Upper lobe of right lung (tissue), 1 donor: ENCODE measurements at places on chromosomes 3 and 15. TPM values are rescaled to one million over a fixed set of nuclear protein-coding genes. Genes with fewer than 3 reads are reported as not detected.

DNA sequence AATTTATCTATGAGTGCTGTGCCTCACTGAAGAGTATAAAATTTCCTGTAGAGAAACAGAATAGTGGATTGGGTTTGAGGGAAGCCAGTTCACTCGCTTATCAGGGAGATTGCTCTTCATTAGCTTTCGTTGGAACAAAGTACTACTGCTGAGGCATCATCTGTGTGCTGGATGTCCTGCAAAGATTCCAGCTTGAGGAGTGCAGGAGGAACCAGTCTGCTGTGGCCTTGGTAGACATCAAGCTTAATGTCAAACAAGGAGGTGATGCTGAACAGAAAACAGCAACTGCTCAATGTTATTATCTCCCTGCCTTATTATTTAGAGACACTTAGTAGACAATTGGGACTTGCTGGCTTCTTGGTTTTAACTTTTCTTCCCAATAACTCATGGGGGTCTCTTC is 297.5 kb upstream of the DPH6 start:
- no peak for DNase-seq

The THRB gene
- total RNA-seq, result 19.7 TPM

The ZNF660 gene
- 5.9 TPM for total RNA-seq

DNA sequence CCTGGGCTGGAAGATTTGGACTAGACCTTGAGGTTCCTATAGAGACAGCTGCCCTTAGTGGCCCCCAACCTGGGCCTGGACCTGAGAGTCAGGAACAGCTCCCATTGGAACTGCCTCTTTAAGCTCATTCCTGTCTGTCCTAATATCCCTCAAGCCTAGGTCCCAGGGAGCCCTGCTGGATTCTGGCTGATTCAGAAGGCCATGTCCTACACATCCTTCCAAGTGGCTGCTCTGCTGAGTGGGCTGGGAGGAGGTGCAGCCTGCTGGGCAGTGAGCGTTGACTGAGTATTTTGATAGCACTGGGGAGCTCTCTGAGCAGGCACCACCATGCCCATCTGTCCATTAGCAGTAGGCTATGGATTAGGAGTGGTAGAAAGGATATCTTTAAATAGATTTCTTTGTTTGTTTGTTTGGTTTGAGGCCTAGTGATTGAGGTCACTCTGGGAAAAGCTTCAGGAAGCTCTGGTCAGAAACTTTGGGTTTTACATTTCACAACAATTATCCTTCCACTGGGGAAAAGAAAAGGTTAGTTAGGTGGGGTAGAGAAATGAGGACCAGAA is 54.6 kb upstream of the ATOSA start:
- DNase-seq, result no peak

DNA sequence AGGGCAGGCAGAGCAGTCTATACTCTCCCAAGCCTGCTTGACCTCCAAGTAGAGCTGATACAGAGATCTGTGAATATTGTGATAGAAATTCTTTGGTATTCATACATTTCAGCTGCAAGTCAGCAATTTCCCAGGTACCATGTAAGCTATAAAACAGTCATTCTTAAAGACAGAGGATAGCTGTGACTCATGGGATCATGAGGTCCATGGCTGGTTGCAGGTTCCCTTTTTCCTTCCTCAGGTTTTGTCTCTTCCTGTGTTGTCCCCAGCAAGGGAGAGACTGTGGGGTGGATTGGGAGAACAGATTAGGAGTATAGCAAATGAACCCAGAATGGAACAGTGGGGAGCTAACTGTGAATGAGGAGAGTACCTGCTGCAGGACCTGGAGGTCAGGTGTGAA is 5.4 kb upstream of the P4HTM start:
- no peak for DNase-seq

DNA sequence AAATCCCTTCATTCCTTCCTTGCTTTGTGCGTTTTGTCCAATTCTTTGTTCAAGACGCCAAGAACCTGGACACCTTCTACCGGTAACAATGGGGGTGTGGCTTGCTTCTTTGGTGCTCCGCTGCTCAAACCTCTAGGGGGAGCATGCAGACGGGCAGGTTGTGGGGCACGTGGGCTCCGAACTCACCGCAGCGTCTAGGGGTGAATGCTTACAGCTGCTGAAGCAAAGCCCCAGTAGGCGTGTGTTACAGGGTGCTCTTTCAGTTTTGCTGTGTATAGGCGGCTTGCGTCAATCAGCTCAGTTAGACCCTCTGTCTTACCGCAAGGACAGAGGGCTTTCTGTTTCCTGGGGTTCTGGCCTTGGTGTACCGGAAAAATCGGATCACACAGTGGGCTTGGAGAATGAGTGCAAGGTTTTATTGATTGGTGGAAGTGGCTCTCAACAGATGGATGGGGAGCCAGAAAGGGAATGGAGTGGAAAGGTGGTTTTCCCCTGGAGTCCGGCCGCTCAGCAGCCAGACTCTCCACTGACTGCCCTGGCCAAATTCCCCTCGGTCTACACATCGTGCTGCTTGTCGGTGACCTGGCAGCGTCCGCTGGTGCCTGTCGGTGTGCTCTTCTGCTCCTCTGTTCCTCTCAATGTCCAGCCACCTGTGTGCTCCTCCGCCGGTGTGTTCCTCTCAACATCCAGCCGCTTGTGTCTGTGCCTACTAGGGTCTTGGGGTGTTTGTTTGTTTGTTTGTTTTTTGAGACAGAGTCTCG is 1.2 kb upstream of the LRRC34 start:
- DNase-seq, result peak; percentile 68

The GADL1 gene
- not detected for total RNA-seq

The XIRP1 gene
- total RNA-seq, result not detected

The REC114 gene
- not detected for total RNA-seq

DNA sequence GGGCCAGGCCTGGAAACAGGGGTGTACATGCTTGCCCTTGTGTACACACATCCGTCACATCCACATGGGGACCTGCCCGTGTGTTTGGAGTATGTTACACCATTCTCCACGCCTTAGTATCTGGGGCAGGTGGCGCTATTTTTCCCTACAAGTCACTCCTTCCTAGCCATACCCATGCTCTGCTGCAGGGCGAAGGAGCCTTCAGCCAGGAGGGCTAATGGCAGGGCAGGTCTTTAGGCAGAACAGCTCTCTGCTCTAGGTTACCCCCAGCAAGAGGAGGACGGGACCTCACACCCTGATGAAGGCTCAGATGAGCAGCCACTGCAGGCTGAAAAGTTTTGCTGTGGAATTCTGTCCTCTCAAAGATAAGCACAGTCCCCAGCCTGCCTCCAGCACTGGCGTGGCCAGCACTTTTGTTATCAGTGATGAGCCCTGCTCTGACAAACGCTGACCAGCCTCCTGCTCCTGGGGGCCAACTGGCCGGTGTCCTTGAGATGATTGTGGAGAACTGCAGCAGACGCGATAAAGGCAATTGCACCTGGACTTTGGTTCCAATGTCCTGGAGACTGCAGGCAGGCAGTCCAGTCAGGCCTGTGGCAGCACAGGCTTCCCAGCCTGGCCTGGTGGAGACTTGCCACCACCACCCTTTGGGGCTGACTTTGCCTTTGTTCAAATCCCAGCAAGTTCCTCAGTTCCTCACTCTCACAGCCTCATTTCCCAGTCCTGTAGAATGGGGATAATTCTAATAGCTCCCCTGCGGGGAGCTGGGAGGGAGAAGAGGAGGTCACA is 19.8 kb upstream of the PIGZ start:
- DNase-seq, result peak; percentile 22

- DNase-seq, result no peak
Measured at GRCh38 chr3:8438507-8439079, 63.0 kb upstream of the LMCD1 start.

The HDC gene
- 4.1 TPM for total RNA-seq

DNA sequence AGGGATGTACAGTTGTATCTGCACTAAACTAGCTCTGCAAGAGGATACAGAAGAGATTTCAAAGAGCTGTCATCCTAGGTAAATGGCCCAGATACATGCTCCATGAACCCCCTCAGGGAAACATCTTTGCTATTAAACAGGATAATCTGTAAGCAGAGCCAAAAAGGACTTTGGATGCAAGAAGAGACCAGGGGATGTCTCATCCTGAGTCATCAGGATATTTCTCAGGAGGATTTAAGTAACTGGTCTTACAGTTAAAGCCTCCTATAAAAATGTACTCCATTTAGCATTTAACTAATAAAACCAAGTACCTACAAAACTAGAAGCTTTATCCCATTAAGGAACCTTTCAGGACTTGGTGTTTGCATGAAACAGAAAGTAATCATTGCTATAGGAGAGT is 48.2 kb upstream of the PHLDB2 start:
- DNase-seq, result no peak

The BTLA gene
- 0.78 TPM for total RNA-seq

The GOLGA6L4 gene
- 2.7 TPM for total RNA-seq

The EID1 gene
- 95.3 TPM for total RNA-seq

DNA sequence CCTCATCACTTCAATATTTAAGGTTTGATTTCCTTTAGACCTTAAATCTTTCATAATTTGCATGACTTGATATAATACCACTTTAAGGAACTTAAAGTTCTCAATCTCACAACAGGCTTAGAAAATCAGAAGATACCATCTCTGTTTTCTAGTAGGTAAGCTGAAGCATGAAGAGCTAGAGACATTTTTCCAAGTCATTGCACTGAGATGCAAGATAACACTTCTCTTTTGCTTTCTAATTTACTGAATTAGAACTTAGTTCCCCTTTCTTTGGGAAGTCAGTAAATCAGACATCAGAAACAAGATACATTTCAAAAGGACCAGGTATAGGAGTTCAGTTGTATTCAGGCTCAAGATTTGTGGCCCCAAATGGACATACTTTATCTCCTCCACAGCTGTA is 79.7 kb downstream of the DZIP3 start:
- no peak for DNase-seq

The RBPMS2 gene
- 4.5 TPM for total RNA-seq

DNA sequence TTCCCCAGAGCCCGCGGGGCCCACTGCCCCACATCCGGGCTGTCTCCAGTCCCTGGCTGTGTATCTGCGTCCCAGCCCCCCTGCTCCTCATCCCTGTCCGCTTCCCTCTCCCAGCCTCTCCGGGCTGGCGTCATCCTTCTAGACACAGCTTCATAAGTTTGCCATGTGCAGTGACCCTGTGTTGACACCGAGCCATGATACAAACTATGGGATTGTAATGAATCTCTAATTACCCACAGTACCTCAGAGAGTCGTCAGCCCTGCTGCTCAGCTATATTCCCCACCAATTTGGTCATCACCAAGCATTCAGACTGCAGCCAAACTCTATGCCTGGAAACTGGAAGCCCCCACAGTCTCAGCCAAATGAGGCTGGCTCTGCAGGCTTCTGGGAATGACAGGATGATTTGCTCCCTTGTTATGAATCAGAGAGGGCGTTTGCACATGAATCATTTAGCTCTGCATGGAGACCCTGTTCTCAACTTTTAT is 466.1 kb upstream of the ATP11B start:
- no peak for DNase-seq

GRCh38 chr3:50321336-50322114 is 1.0 kb downstream of the HYAL2 start:
- peak; percentile 95 for DNase-seq

DNA sequence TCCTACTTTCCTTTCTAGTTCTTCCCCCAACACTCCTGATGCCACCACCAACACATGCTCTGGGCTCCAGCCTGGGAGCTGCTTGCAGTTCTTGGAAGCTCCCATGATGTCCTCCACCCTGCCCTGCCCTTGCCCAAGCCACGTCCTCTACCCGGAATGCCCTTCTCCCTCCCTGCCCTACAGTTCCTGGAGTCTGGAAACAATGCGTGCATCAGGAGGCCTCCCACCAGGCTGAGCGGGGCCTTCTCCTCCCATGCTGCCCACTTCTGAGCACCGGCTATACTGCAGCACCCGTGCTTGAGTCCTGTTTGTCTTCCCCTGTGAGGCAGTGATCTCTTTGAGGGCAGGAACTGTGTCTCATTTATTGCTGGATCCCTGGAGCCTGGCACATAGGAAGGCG is 44.6 kb downstream of the DGKG start:
- no peak for DNase-seq

DNA sequence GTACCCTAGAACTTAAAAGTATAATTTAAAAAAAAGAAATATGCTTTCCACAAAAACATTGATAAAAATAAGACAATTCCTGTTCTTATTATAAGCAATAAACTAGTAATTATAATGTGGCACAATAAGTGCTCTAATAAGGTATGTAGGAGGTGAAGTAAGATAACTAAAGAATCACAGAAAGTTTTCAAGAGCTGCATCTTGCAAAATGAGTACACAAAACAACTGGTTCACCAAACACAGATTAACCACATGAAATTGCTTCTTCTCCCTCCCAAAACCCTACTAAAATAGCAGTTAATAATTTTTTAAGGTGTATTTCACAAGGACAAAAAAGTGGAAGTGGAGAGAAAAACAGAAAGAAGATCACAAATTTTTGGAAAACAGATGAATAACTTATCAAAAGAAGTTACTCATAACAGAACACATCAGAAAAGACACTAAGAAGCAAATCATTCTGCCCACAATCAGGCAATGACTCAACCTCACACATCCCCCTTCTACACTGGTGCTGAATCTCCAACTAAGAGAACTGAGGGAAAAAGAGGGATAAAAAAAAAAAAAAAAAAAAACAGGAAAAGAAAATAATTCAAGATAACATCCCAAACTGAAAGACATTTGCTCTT is 64.2 kb downstream of the TBC1D5 start:
- no peak for DNase-seq

The CPLX3 gene
- not detected for total RNA-seq

DNA sequence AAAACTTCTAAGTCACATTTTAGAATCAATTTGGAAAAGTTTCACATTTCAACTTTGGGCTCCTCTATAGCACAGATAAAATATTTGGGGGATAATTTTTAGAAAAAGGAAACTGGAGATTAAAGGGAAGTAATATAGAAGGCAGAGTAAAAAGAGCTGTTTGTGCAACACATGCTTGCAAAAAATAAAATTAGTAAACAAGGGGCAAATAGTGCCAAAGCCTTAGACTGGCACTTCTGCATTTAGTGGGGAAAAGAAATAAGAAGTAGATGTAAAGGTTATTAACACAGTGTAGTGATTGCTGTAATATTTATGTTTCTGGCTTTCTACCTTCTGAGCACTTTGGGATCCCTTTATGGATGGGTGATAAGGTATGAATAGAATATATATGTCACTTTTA is 246.6 kb downstream of the CBLB start:
- no peak for DNase-seq

The ALG1L2 gene
- 1.5 TPM for total RNA-seq

DNA sequence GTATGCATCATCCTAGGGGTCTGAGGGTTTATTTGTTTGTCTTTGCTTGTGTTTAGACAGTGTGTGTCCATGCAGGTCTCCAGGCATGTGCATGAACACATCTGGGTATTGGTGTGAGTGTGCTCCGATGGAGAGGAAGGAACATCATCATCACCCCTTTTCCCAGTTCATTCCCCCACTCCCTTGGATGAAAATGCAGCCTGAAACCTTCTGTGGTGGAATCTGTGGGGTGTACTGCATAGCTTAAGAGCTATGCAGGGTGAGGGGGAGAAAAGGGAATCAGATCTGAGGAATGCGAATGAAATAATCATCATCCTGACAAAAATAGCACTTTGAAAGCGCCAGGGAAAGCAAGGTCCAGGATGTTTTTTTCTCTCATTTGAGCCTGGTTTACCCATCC is 520.1 kb downstream of the NTRK3 start:
- DNase-seq, result no peak

- peak; percentile 79 for DNase-seq
Measured at GRCh38 chr15:90191794-90192509, 9.2 kb upstream of the SEMA4B start.

- no peak for DNase-seq
Measured at GRCh38 chr3:75129101-75129500, 514.6 kb upstream of the CNTN3 start.

GRCh38 chr15:74124759-74125158 is 5.6 kb upstream of the ISLR2 start:
- no peak for DNase-seq

The TM2D3 gene
- 47.4 TPM for total RNA-seq

The KBTBD12 gene
- 1.3 TPM for total RNA-seq

The GHRL gene
- 2.2 TPM for total RNA-seq

GRCh38 chr3:8313560-8314267 is 187.9 kb upstream of the LMCD1 start:
- DNase-seq, result no peak
